ENCODE measurements at places on chromosomes 7 and 10.

GRCh38 chr7:138247568-138248333 lies 171.5 kb downstream of the AKR1D1 start:
- no peak for DNase-seq

DNA sequence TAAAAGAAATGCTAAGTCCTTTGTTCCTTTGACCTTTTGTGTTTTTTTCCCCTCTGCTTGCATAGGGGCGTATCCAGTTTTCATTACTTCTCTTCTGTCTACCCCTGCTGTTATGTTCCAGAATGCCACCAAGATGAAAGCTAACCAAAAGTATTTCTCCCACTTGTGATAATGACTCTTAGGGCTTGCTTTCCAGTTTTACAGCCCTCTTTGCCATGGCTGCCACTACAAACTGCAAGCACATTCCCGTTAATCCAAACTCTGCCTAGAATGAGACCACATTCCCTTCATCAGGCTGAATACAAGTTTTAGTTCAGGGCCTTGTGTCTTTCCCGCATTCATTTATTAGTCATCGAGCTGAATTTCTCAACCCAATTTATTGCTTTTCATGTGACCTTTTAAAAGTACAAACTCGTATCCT lies 23.6 kb upstream of the CD36 start:
- no peak for DNase-seq

- DNase-seq = no peak
Measured at GRCh38 chr7:12314199-12314598, 89.5 kb downstream of the VWDE start.

DNA sequence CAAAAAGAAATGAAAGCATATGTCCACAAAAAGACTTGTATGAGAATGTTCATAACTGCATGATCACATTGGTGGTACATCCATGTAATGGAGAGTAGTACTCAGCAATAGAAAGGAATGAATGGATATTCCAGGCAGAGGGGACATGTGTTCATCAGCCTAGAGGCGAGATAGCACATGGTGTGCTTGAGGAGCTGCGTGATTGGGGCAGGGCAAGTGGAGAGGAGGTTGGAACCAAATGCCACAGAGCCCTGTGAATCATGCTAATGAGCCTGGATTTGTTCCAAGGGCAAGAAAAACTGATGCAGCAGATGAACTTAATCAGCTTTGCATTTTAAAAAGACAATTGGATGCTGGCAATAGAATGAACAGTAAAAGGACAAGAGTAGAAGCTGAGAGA lies 73.3 kb downstream of the C10orf90 start:
- no peak for DNase-seq

GRCh38 chr7:3650844-3651243 lies 349.8 kb downstream of the SDK1 start:
- DNase-seq = no peak

DNA sequence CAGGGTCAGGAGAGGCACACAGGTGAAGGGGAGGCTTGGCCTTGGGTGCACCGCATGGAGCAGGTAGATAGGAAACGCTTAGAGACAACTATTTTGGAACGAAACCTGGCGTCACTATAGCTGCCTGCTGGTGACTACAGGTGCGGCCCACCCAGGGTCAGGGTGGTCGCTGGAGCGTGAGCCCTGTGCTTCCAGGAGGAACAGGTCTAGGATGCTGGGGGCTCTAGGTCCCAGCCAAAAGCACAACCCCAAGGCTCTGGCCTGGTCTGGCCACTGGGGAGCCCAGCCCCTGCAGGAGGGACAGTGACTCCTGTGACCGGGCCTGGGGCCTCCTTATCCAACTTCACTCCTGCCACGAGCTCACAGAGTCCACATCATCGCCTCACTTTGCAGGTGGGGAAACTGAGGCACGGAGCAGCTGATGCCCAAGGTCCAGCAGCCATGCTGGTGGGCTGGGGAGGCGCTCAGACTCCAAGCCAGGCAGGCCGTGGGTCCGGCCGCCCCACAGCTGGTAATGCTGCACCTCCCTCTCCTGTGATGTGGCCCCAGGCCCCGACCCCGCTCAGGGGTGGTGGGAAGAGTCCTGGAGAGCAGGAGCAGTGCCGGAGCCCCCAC lies 9.0 kb downstream of the LFNG start:
- DNase-seq = no peak

Data from hematopoietic multipotent progenitor cell treated with erythropoietin and hydrocortisone succinate and interleukin-3 and kit ligand, for 15 days (in vitro differentiated cells).